ENCODE measurements at places on chromosomes 5 and 9.

- peak; percentile 5 for ATAC-seq
These were observed 112.2 kb downstream of the MTX3 start for GRCh38 chr5:79878721-79879336.

GRCh38 chr5:31886206-31886605 is 247.3 kb downstream of the PDZD2 start:
- no peak for ATAC-seq

DNA sequence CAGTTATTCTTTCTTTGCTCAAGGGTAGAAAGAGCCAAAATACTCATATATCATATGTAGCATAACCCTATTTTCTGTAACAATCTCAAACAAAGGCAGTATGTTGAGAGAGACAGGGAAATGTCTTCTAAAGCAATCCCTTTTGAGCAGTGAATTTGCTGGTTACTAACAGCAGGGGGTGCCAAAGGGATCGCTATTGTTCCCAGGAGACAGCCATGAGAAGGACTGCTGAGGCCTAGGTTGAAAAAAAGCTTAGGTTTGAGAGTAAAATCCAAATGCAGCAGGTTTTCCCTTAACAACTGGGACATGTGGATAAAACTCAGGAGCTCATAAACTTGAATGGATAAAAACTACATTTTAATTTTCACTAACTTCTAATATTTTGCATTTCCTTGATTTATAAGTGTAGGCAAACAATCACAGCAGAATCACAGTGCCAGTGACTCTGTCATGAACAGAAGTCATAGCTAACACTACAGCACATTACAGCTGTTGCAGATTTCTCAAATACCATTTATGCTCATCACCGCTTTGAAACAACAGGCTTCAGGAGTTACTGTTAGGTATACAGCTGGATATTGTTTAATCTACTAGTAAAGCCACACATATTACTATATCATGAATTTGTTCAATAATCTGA is 148.4 kb downstream of the MAPKAP1 start:
- peak; percentile 53 for ATAC-seq

- no peak for ATAC-seq
These were observed 51.4 kb upstream of the CKMT2 start for GRCh38 chr5:81181576-81182316.

GRCh38 chr5:16886366-16886736 is 49.7 kb downstream of the MYO10 start:
- ATAC-seq, result no peak

Data from activated CD4-positive, CD25-positive, alpha-beta regulatory T cell treated with anti-CD3 and anti-CD28 coated beads, Interleukin-2, amount 50 U/mL, for 24 hours (primary cell).